Tibial artery (tissue), 4 donors: ENCODE measurements at places on chromosomes 5 and 9.

- no peaks in the 10 kb centered on the region for H3K27me3 ChIP-seq
- H3K4me3 ChIP-seq = no peak overlapping the region
- H3K27ac ChIP-seq = no peak overlapping the region
- no peaks in the 10 kb centered on the region for H3K4me1 ChIP-seq
- no peaks in the 10 kb centered on the region for H3K36me3 ChIP-seq
- DNase-seq = no peak
Observed at GRCh38 chr9:1514776-1515363, 464.7 kb downstream of the DMRT2 start.

- H3K36me3 ChIP-seq = no peaks in the 10 kb centered on the region
- no peak for DNase-seq
- H3K27me3 ChIP-seq = no peaks in the 10 kb centered on the region
- no peak overlapping the region for H3K4me3 ChIP-seq
Observed at GRCh38 chr5:33423018-33423630, 17.6 kb upstream of the TARS1 start.

GRCh38 chr5:180600554-180601041 lies 9.3 kb upstream of the SCGB3A1 start:
- no peak overlapping the region for H3K4me3 ChIP-seq
- H3K4me1 ChIP-seq = no peaks in the 10 kb centered on the region
- H3K27ac ChIP-seq = no peak overlapping the region
- DNase-seq = peak; percentile 29
- no peaks in the 10 kb centered on the region for H3K36me3 ChIP-seq
- H3K27me3 ChIP-seq = no peaks in the 10 kb centered on the region

GRCh38 chr5:56406838-56407237 lies 173.7 kb upstream of the ANKRD55 start:
- H3K4me3 ChIP-seq = no peak overlapping the region
- H3K27me3 ChIP-seq = no peaks in the 10 kb centered on the region
- no peak for DNase-seq
- no peaks in the 10 kb centered on the region for H3K36me3 ChIP-seq

DNA sequence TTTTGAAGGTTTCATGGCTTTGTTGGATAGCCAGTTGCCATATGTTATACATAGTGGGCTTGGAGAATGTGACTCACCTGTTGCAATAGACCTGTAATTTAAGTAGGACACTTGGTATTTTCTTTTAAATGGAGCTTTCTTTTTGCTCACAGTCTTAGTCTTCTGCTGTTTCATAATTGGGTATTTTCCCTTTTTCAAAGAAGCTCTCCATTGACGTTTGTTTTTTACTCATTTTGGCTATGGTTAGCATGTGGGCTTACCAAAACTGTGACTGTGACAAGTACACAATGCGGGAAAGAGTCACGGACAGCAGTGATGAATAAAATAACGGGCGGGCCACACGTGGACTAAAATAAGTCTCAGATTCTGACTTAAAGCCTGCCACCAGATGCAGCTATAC lies 23.2 kb upstream of the RNF20 start:
- H3K4me1 ChIP-seq = peaks cover 43% of the 10 kb centered on the region
- no peak for DNase-seq
- no peaks in the 10 kb centered on the region for H3K36me3 ChIP-seq
- H3K27ac ChIP-seq = no peak overlapping the region
- no peaks in the 10 kb centered on the region for H3K27me3 ChIP-seq

DNA sequence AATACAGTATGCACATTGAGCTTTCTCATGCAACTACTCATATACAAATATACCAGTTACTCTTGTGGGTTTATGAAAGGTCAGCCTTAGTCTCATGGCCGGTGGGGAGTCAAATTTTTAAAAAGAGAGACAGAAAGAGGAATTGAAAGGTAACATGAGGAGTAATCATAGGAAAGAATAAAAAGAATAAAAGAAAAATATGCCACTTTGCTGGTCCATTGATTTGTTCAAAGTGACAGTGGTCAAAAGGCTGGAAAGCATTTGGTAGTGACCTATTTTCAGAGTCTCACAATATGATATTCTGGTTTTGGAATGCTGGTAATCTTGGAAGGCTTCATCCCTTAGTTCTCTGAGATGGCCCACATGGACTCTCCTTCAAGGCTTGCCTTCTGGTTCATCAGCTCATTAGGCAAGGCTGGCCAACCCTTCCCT lies 67.0 kb downstream of the ZNF366 start:
- peak overlapping the region; percentile 91 for H3K27ac ChIP-seq
- H3K4me1 ChIP-seq = peaks cover 64% of the 10 kb centered on the region
- H3K36me3 ChIP-seq = no peaks in the 10 kb centered on the region
- no peaks in the 10 kb centered on the region for H3K27me3 ChIP-seq
- no peak for DNase-seq

- H3K27ac ChIP-seq = peak overlapping the region; percentile 74
- peak overlapping the region; percentile 74 for H3K4me3 ChIP-seq
- H3K4me1 ChIP-seq = peaks cover 24% of the 10 kb centered on the region
Observed at GRCh38 chr9:69672596-69673310, 582 bp upstream of the APBA1 start.

GRCh38 chr9:98742325-98743280 lies 33.9 kb upstream of the GABBR2 start:
- peaks cover 41% of the 10 kb centered on the region for H3K36me3 ChIP-seq
- H3K4me1 ChIP-seq = no peaks in the 10 kb centered on the region
- no peak overlapping the region for H3K4me3 ChIP-seq
- no peak for DNase-seq
- no peaks in the 10 kb centered on the region for H3K27me3 ChIP-seq
- H3K27ac ChIP-seq = no peak overlapping the region

DNA sequence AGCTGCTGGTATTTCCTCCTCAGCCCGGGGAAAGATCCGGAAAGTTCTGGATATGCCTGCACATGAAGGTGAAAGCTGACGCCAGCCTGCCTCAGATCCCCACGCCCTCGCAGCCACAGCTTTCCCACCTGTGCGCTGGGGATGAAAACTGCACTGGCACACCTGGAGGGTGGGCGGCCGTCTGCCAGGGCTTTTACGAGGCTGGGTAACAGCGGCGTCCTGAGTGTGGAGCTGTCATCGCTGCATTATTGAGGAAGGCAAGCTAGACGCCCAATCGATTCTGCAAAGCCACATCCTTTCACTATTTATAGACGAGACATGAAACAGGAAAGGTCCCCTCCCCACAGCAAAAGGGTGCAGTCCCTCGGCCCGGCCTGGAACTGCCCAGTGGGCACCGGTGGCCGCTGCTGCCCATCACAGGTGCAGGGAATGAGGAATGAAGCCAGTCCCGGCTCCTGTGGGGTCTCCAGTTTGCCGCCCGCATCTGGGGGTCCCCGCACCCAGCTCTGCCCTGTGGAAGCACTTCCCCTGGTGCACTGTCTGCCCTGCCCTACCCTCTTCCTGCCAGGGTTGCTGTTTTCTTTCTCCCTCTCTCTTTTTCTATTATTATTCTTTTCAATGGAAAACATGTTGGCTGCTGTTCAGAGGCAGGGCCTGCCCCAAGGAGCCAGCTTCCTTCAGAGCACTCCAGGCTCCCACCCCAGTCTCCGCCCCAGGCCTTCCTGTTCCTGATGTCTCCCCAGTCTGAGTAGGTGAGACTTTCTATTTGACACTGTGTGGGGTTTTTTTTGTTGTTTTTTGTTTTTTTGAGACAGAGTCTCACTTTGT lies 7.0 kb downstream of the NOTCH1 start:
- no peaks in the 10 kb centered on the region for H3K36me3 ChIP-seq
- H3K4me3 ChIP-seq = no peak overlapping the region
- no peaks in the 10 kb centered on the region for H3K27me3 ChIP-seq
- DNase-seq = peak; percentile 48
- peaks cover 32% of the 10 kb centered on the region for H3K4me1 ChIP-seq

DNA sequence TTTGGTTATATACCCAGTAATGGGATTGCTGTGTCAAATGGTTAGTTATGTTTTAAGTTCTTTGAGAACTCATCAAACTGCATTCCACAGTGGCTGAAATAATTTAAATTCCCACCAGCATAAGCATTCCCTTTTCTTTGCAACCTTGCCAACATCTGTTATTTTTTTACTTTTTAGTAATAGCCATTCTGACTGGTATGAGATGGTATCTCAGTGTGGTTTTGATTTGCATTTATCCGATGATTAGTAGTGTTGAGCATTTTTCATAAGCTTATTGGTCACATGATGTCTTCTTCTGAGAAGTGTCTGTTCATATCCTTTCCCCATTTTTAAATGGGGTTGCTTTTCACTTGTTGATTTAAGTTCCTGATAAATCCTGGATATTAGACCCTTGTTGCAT lies 435.7 kb upstream of the RIOK2 start:
- no peaks in the 10 kb centered on the region for H3K36me3 ChIP-seq
- H3K27ac ChIP-seq = no peak overlapping the region
- no peaks in the 10 kb centered on the region for H3K4me1 ChIP-seq
- H3K27me3 ChIP-seq = no peaks in the 10 kb centered on the region
- no peak for DNase-seq
- H3K4me3 ChIP-seq = no peak overlapping the region

- peaks cover 4% of the 10 kb centered on the region for H3K4me1 ChIP-seq
- H3K27me3 ChIP-seq = no peaks in the 10 kb centered on the region
- no peak for DNase-seq
- no peaks in the 10 kb centered on the region for H3K36me3 ChIP-seq
- no peak overlapping the region for H3K4me3 ChIP-seq
Observed at GRCh38 chr5:171426266-171426665, 6.8 kb downstream of the FGF18 start.

DNA sequence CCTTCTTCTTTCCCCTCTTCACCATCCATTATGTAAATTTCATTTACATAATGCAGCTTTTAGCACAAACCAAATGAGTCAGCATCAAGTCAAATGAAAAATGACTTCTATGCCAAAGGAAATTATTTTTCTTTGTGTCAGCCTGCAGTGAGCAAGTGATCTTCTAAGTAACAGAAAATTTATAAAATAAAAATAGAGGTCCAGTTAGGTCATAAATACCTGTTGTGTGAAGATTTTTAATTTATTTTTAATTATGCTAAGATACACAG lies 16.7 kb upstream of the THG1L start:
- H3K27me3 ChIP-seq = no peaks in the 10 kb centered on the region
- H3K4me1 ChIP-seq = peaks cover 21% of the 10 kb centered on the region
- DNase-seq = no peak
- no peaks in the 10 kb centered on the region for H3K36me3 ChIP-seq
- H3K4me3 ChIP-seq = no peak overlapping the region

DNA sequence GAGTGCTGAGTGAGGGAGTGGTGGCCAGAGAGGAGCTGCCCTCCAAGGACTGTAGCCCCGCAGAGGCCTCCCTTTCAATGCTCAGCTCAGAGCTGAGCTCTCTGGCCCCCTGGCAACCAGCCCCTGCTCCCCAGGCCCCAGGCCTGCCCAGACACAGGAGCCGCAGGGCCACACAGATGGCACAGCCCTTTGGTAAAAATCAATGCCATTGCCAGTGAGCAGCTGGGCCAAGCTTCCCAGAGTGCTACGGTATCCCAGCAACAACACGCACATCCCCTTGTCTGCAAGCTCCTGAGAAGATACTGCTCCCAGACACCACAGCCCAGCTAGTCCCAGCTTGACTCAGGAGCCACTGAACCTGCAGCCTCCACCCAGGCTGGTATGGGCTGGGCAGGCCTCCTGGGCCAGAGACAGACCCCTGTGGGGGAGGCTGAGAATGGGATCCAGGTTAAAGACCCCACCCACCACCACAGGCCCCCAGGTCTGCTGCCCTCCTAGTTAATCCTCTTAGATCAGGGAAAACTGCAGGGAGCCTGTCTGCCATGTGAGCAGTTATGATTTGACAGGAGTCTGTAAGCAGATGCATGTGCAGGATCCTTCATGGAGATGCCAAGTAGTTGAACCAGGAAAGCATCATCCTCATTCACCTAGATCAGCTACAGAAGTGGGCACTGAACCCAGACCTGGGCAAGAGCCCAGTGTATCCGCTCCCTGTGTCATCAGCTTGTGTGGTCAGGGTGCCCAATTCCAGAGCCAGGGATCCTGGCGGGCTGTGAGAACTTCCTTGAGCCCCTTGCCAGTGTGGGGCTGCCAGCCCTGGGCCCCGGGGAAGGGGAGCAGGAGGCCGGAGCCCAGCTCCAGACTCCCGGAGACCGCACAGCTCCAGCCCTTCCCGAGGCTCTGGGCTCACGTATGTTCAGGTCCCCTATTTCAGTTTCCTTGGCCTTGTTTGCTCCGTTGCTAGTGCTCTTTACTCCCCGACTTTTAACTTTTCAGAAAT lies 26.7 kb upstream of the ADAMTS2 start:
- H3K27me3 ChIP-seq = peaks cover 11% of the 10 kb centered on the region
- H3K27ac ChIP-seq = no peak overlapping the region
- peak; percentile 42 for DNase-seq
- H3K36me3 ChIP-seq = no peaks in the 10 kb centered on the region
- H3K4me3 ChIP-seq = no peak overlapping the region
- no peaks in the 10 kb centered on the region for H3K4me1 ChIP-seq

DNA sequence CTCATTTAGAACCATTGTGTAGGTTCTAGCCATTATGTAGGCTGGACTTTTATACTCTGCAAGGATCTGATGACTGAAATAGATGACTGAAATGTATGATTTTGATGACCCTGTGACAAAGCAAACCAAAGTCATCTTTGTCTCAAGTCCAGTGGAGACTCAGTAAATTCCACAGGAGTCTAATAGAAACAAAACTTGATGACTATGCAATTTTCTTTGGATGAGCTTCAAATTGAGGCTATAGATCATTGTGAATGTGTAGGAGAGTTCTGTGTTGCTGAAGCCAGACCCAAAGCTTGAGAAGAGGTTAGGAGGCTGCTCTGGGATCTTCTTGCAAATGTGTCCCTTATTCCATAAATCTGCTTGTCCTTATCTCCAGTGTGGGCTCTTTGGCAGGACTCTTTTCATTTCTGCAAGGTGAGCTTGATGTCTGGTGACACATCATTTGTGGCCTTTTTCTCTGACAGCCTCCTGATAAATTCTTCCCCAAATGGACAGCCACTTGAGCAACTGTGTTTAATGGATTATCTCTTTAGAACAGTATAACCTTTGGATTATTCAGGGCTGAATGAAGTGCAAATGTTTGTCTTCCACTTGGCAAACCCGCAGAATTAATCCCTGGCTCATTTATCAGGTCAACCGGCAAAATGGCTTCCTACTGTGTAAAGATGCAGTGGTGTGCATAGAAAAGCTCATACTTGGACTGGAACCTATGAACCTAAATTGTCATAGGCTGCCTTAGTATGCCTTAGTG lies 235.1 kb upstream of the ANKH start:
- no peak for DNase-seq
- H3K36me3 ChIP-seq = no peaks in the 10 kb centered on the region
- H3K27me3 ChIP-seq = no peaks in the 10 kb centered on the region
- no peaks in the 10 kb centered on the region for H3K4me1 ChIP-seq
- H3K4me3 ChIP-seq = no peak overlapping the region

GRCh38 chr5:178074266-178074952 lies 38.9 kb upstream of the N4BP3 start:
- H3K4me3 ChIP-seq = no peak overlapping the region
- H3K27me3 ChIP-seq = no peaks in the 10 kb centered on the region
- H3K4me1 ChIP-seq = peaks cover 5% of the 10 kb centered on the region
- no peaks in the 10 kb centered on the region for H3K36me3 ChIP-seq
